Nucleus accumbens (tissue), 56 donors: ENCODE measurements at places on chromosomes 3 and 15.

- DNase-seq = peak; percentile 11
These were observed 60.8 kb upstream of the ARHGEF3 start for GRCh38 chr3:56862352-56863062.

DNA sequence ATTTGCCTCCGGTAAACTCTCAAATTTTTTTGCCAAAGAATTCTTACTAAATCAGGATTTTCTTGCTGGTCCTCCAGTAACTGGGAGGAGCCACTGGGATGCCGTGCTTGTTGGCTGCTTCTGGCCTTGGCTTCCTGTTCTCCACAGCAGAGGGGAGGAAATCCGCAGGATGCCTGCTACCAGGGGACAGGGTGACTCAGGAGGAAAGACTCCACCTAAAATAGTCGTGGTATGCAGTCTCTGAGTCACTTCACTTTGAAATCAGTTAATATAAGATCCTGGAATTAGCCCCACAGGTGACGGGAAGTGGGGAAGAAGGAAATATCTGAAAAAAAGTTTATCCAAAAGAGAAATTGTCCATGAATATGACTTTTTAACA lies 6.5 kb upstream of the TM4SF18 start:
- no peak for DNase-seq

GRCh38 chr3:52318186-52318816 lies 2.2 kb downstream of the DNAH1 start:
- no peak for DNase-seq

DNA sequence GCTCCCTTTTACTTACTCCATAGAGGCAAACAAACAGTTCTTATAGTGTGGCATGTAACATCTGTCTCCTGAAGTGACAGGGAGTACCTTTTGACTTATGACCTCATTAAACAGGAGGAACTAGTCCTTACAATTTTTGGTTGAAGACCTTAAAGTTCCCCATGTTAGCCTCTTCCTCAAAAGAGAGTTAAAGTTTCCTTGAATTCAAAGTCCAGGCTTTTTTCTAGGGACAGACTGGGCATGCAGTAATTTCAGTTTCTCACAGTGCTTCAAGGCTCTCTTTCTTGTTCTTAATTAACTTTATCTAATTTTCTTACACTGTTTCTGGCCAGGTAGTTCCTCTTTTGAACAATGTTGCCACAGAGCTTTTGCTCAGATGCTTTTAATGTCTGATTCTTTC lies 12.1 kb downstream of the GOLM2 start:
- DNase-seq = no peak

DNA sequence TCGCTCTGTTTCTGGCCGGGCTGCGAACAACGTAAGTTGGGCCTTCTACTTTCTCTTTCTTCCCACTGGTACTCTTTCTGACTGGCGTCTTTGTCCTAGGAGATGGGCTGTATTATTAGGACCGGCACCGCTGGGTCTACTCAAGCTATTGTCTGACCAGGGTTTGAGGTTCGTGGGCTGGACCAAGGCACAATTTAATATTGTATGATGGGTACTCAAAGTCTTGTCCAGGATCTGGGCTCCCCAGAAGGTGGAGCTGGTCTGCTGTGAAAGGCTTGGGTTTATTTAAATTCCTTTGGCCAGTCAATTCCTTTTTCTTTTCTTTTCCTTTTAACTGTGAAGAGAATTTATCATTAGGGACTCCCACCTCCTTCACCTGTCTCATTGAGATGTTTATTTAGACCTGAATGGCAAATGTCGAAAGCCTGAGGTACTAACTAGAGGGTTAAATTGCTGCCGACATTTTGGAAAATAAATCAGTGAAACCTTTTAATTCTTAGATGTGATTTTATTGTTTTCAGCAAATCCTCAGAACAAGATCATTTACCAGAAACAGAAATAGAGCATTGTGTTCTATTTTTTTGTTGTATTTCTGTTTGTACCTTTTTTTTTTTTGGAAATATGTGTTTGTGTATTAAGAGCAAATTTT lies 410 bp downstream of the LRRC49 start:
- DNase-seq = no peak
